RCC 7860 (cell line): ENCODE measurements at places on chromosomes 11 and 22.

DNA sequence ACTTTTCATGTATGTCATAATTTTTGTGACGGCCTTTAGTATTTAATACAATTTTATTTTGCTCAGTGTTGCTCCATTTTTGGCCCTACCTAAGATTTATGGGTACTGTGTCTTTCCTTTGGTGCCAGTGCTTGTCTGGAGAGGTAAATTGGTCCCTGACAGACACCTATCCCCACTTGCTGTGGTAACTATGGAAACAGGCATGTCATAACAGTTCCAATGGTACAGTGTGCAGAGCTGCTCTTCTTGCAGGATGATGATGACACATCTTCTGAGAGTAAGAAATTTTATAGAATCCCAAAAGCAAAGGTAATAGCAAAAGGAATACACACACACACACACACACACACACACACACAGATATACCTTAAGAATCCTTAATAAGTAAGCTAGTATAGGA is 118.5 kb downstream of the ELP4 start:
- DNase-seq: no peak

GRCh38 chr11:105780781-105781525 is 171.1 kb downstream of the GRIA4 start:
- no peak for DNase-seq

DNA sequence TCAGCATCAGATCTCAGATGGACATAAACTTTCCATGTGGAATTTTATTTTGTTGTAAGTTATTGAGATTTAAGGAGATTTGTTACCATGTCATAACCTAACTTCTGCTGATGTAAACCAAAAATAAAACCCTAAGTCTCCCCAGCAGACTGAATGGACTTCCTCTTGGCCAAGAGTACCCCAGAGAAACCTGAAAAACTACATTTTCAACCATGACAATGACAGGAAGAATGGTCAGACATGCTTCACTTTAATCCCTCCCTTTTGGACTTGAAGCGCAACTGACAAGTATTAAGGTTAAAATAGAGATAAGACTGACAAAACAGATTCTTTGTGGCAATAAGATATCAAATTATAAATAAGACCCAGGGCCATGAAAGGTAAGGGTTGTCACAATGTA is 579.7 kb upstream of the RAG2 start:
- no peak for DNase-seq

DNA sequence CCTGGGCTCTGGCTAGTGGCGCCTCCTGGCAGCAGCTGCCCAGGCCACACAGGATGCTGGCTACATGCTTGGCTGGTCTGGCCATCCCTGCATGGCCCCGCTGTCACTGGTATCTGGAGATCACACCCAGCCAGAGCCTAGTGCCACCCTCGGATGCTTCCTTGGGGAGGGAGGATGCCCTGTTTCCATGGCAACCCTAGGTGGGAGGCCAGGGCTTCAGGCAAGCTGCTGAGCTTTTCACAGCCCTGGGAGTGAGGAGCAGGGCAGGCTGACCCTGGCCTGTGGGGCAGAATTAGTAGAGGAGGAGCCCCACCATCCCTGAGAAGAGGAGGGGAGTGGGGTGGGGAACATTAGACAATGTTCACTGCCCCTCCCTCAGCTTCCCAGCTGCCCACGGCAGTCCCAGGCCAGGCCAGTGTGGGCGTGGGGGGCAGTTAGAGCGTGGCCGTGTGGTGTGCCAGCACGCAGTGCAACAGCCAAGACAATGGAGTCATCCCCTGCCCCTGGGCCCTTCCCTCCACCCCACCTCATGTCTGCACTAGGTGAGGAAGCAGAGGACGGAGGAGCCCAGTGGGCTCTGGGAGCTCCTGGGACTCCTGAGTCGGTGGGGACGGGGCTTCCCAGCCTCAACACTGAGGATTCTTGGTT is 50.4 kb downstream of the PARVB start:
- no peak for DNase-seq

DNA sequence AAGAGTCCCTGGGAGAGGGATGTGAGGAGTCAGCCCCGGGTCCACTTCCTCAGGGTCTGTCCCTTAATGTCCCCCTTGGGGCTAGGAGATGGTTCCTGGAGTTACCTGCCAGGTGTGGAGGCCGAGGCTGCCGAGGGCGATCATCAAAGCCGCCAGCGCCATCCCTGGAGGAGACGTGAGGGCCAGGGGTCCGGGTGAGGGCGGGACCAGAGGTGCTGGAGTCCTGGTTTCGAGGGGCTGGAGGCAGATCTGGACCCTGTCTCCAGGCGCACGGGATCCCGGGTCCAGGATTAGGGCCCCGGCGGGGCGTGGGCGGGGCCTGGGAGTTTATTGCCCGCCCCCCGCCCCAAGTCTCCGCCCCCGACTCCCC is at the start of gene ART5:
Gene ART5 (minus strand): TSS at position 292 of the 370 bp plus-strand sequence. CDS start 130 bp downstream, at position 162.
- no peak for DNase-seq

DNA sequence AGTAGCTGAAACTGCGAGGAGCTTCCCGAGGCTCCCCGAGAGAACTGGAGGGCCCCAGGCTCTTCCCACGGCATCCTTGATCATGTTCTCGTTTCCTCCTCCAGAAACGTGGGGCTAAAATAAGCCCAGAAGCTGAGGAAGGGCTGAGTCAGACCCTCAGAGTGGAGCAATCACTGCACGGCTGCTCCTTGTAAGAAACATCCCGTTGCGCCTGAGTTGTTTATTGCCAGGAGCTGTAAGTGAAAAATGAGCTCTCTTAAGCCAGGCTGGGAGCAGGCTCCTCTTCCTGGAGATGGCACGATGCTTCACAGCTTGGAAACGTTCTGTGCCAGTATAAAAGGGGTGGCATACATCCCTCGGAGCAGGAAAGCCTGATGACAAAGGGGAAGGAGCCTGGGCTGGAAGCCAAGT is 47.3 kb upstream of the SYN3 start:
- no peak for DNase-seq

DNA sequence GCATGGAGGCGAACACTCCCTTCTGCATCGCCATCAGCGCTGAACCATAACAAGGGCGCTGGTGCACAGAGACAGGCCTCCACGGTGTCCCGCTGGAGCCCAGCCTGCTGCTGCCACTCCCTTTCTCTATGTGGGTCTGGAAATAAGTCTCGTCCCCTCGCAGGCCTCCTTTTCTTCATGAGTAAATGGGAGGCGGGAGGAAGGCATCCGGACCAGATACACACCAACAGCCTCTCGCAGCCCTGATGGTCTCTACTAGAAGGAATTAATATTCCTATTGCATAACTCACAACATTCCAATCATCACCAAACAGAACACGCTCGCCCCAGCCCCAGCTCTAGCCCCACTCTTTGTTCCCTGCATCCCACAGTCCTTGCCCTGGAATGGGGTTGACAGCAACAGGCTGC is 14.9 kb downstream of the RASD2 start:
- no peak for DNase-seq

- no peak for DNase-seq
Measured at GRCh38 chr11:88619071-88619425, 281.5 kb upstream of the CTSC start.

DNA sequence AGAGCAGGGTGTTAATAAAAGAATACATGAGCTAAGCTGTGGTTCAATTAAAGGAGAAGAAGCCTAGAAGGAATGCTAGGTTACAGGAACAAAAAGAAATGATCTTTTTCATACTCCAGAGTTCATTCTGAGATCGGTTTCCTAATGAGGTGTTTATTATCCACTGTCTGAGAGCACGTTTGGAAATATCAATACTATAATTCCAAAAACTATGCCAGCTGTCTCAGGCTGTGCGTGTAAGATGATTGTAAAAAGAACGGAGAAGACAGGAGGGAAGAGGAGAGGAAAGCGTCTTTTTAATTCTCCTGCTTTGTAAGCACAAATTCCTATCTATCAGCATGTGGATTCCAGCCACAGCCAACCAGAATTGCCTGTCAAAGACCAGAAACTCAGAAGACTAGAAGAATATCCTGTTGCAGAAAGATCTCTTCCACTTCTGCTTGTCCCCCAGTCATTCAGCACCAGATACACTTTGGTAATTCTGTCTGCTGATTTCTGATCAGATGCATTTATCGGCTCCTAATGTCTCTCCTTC is 25.7 kb downstream of the APOL5 start:
- DNase-seq: no peak

DNA sequence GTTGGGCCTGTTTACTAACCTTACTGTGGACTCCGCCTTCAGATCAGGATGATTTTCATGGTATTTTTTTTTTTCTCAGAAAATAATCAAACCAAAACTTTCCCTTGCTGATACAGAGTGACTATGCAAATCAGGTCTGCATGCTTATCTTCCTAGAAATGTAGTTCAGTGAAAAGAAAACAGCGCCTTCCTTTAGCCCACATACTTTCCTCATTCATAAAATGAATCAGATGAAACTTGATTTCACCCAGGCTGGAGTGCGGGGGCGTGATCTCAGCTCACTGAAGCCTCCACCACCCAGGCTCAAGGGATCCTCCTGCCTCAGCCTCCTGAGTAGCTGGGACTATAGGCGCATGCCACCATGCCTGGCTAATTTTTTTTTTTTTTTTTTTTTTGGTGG is 26.0 kb downstream of the ZNRF3 start:
- DNase-seq: no peak
